ENCODE measurements at places on chromosomes 6 and 20.

DNA sequence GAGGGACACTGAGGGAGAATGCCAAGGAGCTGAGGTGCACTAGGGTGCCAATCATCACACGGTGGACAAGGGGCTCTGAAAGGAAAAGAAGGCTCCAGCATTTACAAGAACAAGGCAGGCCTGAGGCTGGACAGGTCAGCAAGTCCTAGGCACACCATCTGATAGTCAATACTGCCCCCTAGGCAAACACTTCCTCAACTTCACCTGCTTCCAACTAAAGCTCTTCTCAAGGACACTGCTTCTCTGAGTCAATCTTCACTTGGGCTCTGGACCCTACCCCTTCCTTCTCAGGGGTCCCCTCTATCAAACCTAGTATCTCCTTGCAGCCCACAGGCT lies 37.7 kb upstream of the SLC4A11 start:
- no peak for DNase-seq

- no peak for DNase-seq
Observed at GRCh38 chr6:83192456-83192855, 609 bp downstream of the PGM3 start.

- DNase-seq, result no peak
Observed at GRCh38 chr6:11404081-11404480, 133.5 kb upstream of the TMEM170B start.

DNA sequence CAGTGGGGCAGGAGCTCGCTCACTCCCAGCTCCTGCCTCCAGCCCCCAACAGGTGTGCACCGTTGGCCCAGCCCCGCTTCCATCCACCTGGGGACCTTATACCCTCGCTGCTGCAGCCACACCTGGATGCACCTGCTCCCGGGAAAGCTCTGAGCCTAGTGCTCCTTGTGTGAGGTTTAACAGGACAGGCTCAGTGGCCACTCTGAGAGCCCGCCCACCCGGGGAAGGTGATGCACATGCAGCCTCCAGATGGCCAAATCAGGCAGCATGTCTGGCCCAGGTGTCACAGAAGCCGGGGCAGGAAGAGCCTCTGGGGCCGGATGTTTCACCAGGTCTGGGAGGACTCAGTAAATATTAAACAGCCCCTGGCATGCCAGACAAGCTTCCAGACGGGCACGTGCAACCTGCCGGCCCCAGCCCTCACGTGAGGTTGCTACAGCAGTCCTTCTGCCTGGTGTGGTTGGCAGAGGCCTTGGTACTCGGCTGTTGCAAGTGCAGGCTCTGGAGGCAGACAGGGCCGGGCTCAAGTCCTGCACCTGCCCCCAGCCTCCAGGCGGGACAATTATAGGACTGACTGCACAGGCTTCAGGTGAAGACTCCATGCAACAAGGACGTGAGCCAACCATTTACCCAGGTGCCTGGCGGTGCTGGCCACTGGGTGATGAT lies 66.9 kb downstream of the RIPOR3 start:
- DNase-seq, result no peak

DNA sequence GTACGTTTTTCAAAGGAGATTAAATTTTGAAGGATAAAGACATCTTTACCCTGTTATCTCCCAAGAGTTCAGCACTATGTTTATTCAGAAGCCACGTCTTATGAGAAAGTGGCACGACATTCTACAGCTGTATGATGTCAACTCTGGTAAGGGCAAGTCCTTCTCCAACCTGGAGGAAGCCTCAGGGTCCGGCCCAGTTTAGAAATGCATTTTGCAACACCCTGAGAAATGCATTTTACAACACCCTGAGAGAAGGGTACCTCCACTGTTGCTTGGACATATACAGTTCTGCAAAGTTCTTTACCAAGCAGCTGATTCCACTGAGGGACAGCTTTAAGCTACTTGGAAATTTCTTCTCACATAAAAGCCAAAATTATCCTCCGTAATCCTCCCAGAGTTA lies 17.5 kb downstream of the NAPB start:
- DNase-seq, result no peak

DNA sequence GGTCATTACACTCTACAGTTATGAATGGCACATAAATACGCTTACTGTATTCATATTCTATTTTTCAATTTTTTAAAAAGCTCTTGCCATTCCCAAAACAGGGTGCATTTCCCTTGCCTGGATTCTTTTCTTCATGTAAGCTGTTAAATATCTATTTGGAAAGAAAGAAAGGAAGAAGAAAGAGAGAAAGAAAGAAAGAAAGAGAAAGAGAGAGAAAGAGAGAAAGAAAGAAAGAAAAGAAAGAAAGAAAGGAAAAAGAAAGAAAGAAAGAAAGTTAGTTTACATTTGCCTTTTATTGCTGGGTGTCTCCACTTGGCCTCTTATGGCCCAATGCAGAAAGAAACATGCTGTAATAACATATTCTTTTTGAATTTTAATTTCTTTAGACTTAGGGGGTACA lies 165.9 kb upstream of the ATXN1 start:
- DNase-seq, result no peak

- no peak for DNase-seq
Observed at GRCh38 chr6:142857233-142857761, 87.7 kb downstream of the HIVEP2 start.

DNA sequence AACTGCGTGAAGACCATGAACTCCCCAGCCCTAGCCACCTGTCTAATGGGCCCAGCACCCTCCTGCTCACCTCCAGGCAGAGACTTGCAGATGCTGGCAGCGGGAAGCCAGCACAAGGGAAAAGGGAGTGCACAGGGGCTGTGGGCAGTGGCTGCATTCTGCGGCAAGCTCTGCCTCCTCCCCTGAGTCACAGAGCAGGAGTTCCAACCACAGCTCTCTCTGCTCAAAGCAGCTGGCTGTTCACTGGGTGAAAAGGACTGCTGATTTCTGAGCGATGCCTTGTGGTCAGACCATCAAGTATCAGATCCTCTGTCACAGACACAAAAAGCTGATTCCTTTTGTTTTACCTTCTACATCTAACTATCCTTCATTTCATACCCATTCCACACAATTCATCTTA lies 10.5 kb downstream of the NKX2-2 start:
- DNase-seq, result no peak

GRCh38 chr6:75611011-75611701 lies 9.5 kb downstream of the SENP6 start:
- DNase-seq, result no peak

DNA sequence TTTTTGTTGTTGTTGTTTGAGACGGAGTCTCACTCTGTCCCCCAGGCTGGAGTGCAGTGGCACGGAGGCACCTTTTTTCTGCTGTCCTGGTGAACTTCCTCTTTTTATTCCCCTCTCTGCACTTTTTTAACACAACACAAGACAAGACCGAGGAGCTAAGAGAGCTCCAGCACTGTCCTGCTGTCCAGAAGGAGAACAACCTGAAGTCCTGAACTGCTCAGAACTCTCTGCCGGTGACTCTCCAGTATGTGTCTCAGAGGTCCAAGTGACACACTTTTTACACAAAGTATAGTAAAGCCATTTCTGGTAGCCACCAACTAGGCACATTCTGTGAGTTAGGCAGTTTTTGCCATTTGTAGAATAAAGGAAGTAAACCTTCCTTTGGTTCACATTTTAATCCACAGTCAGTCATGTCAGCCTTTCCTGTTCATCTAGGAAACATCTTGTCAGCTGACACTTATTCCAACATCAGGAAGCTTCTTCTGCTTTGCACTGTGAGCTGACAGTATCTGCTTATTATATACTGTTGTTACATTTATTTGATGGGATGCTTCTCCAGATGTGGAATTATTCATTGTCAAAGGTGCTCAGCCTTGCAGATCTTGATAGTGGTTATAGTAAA lies 28.1 kb upstream of the TXNDC5 start:
- no peak for DNase-seq

GRCh38 chr6:87661016-87661415 lies 41.0 kb downstream of the AKIRIN2 start:
- DNase-seq, result no peak

DNA sequence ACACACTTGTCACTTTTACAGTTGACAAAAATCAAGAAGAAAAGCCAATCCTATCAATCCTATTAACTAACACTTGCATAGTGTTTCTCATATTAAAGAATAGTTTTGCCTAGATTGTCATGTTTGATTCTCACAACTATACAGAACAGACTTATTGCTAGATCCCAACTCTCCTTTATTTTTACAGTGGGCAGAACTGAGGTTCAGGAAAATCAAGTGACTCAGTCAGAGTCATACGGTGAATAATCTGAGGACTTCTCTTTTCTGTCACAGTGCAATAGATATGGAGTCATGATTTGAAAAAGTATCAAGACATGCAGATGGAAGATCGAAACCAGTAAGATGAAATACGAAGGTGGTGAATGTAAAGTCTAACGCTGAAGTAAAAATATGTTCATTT lies 195.1 kb upstream of the CITED2 start:
- DNase-seq, result no peak

- no peak for DNase-seq
Observed at GRCh38 chr20:46494077-46494476, 19.3 kb downstream of the ZNF334 start.

DNA sequence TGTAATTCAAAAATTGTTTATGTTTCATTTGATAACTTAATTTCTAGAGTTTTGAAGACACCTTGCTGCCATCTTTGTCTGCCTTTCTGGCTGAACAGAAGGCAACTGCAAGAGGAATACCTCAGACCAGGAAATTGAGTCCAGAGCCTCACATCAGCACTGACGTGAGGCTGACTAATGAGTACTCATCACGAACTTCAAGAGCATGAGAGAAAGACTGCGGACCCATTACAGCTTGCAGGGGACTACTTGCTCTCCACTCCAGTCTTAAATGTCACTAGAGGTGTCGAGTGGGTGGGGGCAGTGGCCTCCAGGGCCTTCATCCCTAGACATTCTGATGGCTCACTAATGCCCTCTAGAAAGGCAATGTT lies 109.5 kb upstream of the SSTR4 start:
- no peak for DNase-seq

- DNase-seq, result no peak
Observed at GRCh38 chr6:159062564-159062945, 17.8 kb upstream of the TAGAP start.

DNA sequence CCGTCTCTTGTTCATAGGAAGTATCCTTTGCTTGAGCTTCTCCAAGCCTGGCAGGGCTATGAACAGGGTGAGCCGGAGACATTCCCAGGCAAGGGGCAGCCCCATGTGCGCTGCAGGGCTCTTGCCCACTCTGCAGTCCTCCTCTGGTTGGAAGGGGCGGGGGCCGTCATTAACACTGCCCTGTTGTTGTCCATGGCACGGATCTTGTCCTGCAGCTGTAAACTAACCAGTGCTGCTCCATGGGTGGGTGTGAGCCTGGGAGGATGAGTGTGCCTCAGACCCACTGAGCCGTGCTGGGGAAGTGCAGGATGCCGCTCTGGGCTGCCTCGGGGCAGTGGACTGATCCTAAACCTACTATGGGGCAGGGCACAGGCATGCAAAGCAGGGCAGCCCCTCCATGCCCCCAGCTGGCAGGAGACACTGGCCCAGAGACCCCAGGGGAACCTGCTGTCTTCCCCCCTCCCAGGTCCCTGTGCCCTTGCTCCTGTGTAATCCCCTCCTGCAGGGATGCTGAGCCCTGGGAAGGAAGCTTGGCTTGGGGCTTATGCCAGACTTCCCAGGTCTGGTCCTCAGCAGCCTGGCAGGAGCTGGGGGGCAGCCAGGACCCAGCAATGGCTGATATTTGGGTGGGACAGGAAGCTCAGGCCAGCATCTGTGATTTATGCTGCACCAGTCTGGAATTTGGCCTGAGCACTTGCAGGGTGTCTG lies 8.5 kb downstream of the EBF4 start:
- no peak for DNase-seq

DNA sequence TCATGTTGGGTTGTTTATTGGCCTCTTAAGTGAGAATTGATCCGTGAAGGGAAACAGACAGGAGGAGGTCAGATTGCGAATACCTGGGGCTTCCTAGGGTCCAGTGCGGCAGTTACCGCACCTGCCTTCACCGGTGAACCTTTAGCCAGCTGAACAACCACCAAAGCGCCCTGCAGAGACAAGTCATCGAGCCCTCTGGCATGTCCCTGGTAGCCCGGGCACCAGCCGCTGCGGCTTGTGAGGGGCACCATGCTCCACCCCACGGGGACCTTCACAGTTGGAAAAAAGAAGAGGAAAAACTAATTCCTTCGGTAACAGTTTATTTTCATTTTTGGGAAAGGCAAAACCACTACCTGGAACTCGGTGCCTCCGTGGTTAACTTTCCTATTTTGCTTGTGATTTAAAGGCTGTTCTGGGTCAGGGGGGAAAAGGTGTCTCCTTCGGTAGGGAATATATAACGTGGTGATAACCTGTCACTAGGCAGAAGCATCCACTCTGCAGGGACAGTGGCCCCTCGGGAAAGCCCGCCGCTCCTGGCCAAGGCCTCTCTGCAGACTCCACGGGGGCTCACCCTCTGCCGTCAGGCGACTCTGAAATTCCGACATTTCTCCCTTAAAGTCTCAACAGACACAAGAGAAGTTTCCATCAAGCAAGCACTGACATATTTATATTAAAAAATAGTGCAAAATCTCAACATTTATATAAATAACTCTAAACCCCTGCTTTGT lies 30.7 kb upstream of the ZBP1 start:
- no peak for DNase-seq

DNA sequence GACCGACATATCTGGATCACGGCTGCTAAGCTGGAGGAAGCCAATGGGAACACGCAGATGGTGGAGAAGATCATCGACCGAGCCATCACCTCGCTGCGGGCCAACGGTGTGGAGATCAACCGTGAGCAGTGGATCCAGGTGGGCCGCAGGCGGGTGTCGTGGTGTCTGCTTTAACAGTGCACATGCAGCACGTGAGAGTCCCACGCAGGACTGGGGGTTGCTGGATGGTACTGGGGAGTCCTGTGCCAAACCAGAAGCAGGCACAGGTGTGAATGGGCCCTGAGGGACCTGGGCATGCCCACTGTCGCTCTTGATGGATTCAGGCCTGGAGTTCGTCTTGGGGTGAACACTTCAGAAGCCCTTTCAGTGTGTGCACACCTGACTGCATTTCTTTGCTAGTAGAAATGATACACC lies 24.6 kb upstream of the C20orf204 start:
- no peak for DNase-seq

GRCh38 chr6:21527731-21528130 lies 65.8 kb upstream of the SOX4 start:
- DNase-seq, result no peak

- DNase-seq, result peak; percentile 39
Observed at GRCh38 chr6:37171201-37171969, 1.4 kb downstream of the PIM1 start.

DNA sequence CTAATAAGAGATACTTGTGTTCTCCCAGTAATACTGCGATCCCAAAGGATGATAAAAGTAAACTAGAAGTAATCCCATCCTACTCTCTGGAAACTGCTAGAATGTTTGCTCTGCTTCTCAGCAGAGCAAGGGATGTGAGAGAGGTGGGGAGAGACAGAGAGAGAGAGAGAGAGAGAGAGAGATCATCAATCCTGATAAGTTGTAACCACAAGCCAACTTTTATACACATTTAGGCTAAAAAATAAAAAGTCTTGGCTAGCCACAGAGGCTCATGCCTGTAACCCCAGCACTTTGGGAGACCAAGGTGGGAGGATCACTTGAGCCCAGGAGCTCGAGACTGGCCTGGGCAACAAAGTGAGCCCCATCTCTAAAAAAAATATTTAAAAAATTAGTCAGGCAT lies 16.0 kb upstream of the TRIM38 start:
- no peak for DNase-seq

Data from NCI-H446 (cell line).